ENCODE measurements at places on chromosomes 16 and 17.

- no peak for DNase-seq
Measured at GRCh38 chr16:13245713-13246377, 344.4 kb downstream of the SHISA9 start.

- no peak for DNase-seq
Measured at GRCh38 chr17:39209317-39210092, 9.4 kb downstream of the RPL19 start.

GRCh38 chr17:77379832-77380231 lies 239.1 kb downstream of the SEC14L1 start:
- no peak for DNase-seq

DNA sequence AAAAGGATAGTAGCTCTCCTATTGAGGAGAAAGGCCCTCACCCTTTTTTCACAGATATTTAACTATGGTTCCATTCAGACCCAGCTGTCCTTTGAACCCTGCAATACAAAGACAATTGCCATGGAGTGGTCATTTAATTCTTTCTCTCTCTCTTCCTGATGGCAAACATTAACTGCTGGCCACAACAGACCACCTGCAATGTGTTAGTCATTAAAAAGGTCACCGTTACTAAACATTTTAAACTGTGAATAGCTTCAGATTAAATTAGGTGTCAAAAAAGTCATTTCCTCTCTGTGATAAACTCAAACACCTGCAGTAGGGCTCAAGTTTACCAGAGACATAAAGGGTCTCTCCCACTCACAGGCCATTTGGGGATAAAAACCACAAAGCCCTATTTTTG lies 697.2 kb downstream of the TOX3 start:
- DNase-seq, result no peak

DNA sequence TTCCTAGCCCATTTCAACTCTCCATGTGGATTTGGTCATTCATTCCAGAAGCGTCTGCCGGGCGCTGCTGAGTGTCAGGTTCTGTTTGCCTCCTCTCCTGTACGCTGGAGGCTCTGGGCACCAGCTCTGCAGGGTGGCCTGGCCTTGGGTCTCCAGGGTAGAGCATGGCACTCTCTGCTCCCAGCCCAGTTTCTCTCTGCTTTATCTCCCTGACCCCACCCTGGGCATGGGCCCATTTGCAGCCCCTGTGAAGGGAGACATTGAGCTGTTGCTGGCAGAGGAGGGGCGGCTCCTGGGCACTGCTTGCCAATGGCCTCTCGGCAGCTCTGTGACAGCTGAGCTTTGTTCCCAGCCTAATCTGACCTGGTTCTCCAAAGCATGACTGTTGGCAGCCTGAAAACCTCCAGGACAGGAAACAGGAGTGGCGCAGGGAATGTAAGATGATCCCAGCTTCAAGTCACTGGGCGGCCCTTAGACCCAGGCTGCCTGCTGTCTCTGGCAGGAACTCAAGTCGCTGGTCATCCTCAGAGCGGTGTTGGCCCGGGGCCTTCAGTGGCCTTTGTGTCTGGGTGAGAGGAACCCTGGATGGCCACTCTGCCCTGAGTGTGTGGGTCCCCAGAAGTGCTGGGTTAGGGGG lies 146.8 kb downstream of the SEC14L1 start:
- no peak for DNase-seq

- no peak for DNase-seq
Measured at GRCh38 chr16:12531937-12532336, 271.8 kb downstream of the CPPED1 start.

GRCh38 chr16:88870608-88871348 lies 4.3 kb upstream of the PABPN1L start:
- no peak for DNase-seq

DNA sequence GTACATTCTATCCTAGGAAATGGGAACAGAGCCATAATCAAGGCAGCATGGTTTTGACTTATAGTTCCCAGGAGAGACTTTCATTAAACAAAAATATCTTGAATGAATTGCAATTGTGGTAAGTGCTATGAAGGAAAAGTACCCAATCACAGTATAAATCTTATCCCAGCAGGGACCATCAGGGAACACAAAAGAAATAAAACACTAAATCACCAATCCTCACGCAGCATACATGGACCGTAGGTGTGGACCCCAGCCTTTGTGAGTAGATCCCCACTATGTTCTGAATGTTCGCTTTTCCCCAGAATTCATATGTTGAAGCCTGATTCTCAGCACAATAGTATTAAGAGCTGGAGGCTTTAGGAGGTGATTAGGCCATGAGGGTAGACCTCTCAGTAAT lies 925.0 kb upstream of the RBFOX1 start:
- no peak for DNase-seq

Data from SIG-M5 (cell line).